Stomach (tissue), 19 donors: ENCODE measurements at places on chromosomes 12 and 14. TPM values are rescaled to one million over a fixed set of nuclear protein-coding genes. Genes with fewer than 3 reads are reported as not detected.

The PIK3C2G gene
- 159 TPM for total RNA-seq

The NXPH4 gene
- 0.18 TPM for total RNA-seq

The LGMN gene
- total RNA-seq, result 11.6 TPM

The SOCS4 gene
- total RNA-seq, result 14.0 TPM

DNA sequence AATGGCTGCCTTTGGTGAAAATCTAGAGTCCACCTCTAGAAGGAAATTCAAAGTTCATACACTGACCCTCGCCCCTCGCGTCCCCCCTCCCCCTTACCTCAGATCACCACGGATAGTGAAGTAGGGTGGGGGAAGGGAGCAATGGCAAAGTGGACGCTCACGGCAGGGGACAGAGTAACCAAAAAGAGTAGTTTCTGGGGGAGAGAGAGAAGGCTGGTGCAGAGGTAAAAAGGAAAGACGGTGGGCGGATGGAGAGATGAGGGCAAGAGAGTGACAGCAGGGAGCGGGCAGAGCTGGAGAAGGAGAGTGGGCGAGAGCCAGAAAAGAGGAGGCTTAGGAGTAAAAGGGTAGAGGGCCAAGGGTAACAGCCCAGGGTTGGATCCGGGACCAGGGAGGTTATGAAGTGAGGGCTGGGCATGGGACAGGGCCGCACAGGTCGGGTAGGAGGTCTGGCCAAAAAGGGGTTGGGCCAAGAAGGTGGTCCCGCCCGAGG lies 423 bp downstream of the ALDH6A1 start:
- DNase-seq, result no peak

DNA sequence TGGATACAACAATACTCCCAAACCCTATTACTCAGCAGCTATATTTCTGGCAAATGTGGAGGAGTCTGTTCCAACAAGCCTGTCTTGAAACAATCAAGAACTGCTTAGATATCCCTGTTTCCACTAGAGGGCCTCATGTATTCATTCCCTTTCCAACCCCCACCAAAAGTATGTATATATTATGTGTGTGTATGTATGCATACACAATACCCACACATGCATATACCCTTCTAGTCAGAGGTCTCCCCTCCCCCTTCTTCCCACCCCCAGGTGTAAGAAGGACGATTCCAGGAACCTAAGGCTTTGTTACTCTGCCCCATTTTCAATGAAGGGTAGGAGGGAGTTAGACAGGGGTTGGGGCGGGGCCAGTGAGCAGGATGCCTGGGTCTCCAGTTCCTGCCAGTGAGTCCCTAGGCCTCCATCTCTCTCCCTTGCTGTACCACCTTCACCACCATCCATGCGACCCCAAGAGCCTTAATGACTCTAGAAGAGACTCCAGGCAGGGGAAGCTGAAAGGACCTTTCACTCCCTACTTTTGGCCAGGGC lies at the start of gene DGKA:
TSS of gene DGKA (plus strand) at position 392 of the 546 bp plus-strand sequence. CDS start 5,342 bp downstream, outside the sequence.
- DNase-seq, result peak; percentile 45

GRCh38 chr12:29167988-29168387 lies 18.9 kb downstream of the FAR2 start:
- DNase-seq, result peak; percentile 29

GRCh38 chr12:129401572-129401971 lies 502.3 kb downstream of the TMEM132D start:
- DNase-seq, result peak; percentile 5
